ENCODE measurements at places on chromosomes 13 and 19. TPM values are rescaled to one million over a fixed set of nuclear protein-coding genes. Genes with fewer than 3 reads are reported as not detected.

F10 gene
- total RNA-seq = 4.9 TPM

GRCh38 chr13:34543836-34544235 lies 398.2 kb upstream of the NBEA start:
- H3K4me3 ChIP-seq = no peak overlapping the region
- no peak overlapping the region for H3K27ac ChIP-seq
- H3K4me1 ChIP-seq = no peaks in the 10 kb centered on the region
- no peaks in the 10 kb centered on the region for H3K27me3 ChIP-seq

- no peak overlapping the region for H3K4me3 ChIP-seq
- H3K4me1 ChIP-seq = no peaks in the 10 kb centered on the region
- no peak for DNase-seq
- peak overlapping the region; percentile 29 for H3K27ac ChIP-seq
Observed at GRCh38 chr13:92196591-92197256, 798.3 kb downstream of the GPC5 start.

DGKH gene
- 8.4 TPM for total RNA-seq

ABCA7 gene
- total RNA-seq = 9.4 TPM

RCBTB1 gene
- total RNA-seq = 29.1 TPM

DNA sequence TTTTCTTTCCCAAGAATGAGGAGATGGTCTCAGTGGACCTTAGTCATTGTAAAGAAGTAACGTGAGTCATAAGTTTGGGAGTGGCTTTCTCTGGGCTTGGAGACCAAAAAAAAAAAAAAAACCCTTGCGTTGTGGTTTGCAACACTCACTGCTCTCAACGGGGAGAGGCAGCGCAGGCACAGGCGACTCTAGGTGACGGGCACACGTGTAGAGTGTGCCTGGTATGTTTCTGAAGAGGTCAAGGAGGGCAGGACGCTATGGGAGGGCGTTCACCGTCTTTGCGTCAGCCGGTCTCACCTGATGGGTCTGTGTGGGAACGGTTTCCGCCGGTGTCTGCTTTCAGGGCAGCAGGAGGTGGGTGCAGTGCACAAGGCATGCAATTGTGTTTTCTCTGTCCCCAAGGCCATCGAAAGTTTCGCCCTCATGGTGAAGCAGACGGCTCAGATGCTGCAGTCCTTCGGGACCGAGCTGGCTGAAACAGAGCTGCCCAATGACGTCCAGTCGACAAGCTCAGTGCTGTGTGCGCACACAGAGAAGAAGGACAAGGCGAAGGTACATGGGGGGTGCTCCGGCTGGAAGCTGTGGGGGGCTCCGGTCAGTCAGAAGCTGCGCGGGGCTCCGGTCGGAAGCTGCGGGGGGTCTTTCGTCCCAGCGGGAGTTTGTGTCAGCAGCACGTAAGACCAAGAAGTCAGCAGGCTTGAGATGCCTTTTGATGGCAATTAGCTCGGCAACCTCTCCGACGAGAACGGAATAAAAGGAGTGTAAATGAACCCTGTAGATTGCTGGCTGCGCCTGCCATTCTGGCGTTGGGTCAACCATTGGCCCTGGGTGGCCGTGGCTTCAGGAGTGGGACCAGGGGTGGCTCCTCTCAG lies 40.8 kb upstream of the F7 start:
- no peak overlapping the region for H3K27ac ChIP-seq
- H3K27me3 ChIP-seq = no peaks in the 10 kb centered on the region

ZBTB45 gene
- total RNA-seq = 3.8 TPM

TEKTIP1 gene
- not detected for total RNA-seq

- peaks cover 31% of the 10 kb centered on the region for H3K4me1 ChIP-seq
- H3K27me3 ChIP-seq = peaks cover 95% of the 10 kb centered on the region
- no peaks in the 10 kb centered on the region for H3K36me3 ChIP-seq
- no peak overlapping the region for H3K27ac ChIP-seq
- no peak overlapping the region for H3K4me3 ChIP-seq
Observed at GRCh38 chr19:49422407-49423070, 702 bp downstream of the PTH2 start.

CPAMD8 gene
- total RNA-seq = 117 TPM

GRCh38 chr13:102035969-102036368 lies 365.9 kb downstream of the FGF14 start:
- H3K4me3 ChIP-seq = no peak overlapping the region
- DNase-seq = no peak
- H3K4me1 ChIP-seq = no peaks in the 10 kb centered on the region
- H3K27me3 ChIP-seq = no peaks in the 10 kb centered on the region

- no peaks in the 10 kb centered on the region for H3K27me3 ChIP-seq
- no peak overlapping the region for H3K27ac ChIP-seq
- H3K36me3 ChIP-seq = no peaks in the 10 kb centered on the region
- no peak for DNase-seq
Observed at GRCh38 chr13:24348797-24349515, 39.6 kb downstream of the C1QTNF9 start.

DNA sequence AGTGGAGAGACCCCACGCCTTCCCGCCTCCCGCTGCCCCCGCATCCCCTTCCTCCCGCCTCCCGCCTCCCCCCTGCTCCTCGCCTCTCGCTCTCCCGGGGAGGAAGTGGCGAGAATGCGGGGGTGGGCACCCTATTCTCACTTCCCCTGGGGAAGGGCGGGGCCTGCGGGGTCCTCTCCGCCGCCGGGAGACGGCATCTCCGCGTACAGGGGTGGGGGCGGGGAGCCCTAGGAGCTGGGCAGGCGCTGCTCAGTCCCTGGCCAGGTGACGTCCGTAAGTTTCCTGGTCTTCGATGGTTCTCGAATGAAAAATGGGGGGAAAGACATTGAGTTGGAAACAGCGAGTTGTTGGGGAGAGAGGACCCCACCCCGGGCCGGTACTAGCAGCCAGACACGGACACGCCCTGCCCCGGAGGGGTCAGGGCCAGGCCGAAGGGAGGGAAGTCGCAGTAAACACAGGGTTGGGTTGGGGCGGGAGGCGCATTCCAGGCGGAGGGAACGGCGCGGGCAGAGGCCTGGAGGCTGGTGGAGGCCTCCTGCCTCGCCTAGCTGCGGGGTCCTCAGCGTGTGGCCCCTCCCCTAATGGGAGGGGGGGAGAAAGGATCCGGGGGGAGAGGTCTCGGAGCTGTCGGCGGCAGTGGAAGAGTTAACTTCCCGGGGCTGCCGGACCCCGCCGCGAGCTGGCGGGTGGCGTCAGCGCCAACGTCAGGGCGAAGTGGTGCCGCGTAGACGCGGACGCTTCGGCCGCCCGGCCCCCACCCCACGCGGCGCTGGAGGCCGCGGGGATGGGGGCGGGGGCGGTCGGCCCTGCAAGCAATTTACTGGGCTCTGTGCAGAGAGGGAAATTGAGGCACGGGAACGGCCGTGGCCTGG lies 10.4 kb upstream of the JUND start:
- H3K4me3 ChIP-seq = peak overlapping the region; percentile 88
- peaks cover 52% of the 10 kb centered on the region for H3K4me1 ChIP-seq
- no peaks in the 10 kb centered on the region for H3K36me3 ChIP-seq
- peak overlapping the region; percentile 98 for H3K27ac ChIP-seq
- DNase-seq = no peak
- peaks cover 7% of the 10 kb centered on the region for H3K27me3 ChIP-seq

DNA sequence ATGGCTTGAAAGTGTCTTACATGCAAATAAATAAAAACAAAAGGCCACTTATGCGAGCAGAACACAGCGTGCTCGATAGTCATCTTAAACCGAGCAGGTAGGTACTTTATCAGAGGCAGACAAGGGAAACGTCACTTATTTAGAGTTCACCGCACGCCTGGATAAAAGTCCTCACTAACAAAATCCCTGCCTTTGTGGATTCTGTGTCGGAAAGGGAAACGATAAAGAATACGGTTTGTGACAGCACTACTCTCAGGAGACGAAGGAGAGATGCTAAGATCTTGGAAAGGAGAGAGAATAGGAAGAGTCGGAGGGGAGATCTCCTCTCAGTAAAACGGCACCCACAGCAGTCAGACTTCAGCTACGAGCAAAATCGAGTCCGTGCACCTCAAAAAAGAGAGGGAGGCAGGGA lies 581 bp downstream of the RCBTB1 start:
- H3K4me1 ChIP-seq = peaks cover 4% of the 10 kb centered on the region
- no peaks in the 10 kb centered on the region for H3K27me3 ChIP-seq
- DNase-seq = peak; percentile 43
- peak overlapping the region; percentile 57 for H3K27ac ChIP-seq
- H3K36me3 ChIP-seq = peaks cover 4% of the 10 kb centered on the region

ZNF57 gene
- total RNA-seq = 6.9 TPM

- no peaks in the 10 kb centered on the region for H3K4me1 ChIP-seq
- H3K27ac ChIP-seq = no peak within 1 kb of the TSS
- no peaks in the 10 kb centered on the region for H3K36me3 ChIP-seq
- H3K27me3 ChIP-seq = no peaks in the 10 kb centered on the region
- peak within 1 kb of the TSS; percentile 68 for H3K4me3 ChIP-seq
Observed at GRCh38 chr13:46211483-46212351, at the start of gene LRRC63. Gene LRRC63 (plus strand): TSS chr13:46211928. CDS start chr13:46213035, 1,107 bp downstream.

DNA sequence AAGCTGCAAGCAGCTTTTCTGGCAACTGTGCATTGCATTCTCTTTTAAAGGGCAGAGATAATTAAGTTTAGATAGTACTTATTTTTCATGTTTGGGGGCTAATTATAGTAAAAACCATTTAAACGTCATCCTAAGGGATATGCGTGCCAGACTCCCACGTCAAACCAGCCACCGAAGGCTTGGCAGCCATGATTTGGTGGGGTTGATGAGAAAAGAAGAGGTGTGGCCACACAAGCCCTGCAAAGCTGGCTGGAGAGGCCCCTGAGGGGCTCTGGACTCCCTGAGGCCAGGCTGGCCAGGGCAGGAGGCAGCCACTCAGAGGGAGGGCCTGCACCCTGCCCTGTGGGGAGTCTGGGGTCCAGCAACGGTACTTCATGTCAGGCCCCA lies 17.5 kb downstream of the PEPD start:
- H3K36me3 ChIP-seq = peaks cover 63% of the 10 kb centered on the region
- no peak overlapping the region for H3K4me3 ChIP-seq
- no peaks in the 10 kb centered on the region for H3K27me3 ChIP-seq
- peaks cover 33% of the 10 kb centered on the region for H3K4me1 ChIP-seq
- DNase-seq = no peak
- H3K27ac ChIP-seq = no peak overlapping the region

DNA sequence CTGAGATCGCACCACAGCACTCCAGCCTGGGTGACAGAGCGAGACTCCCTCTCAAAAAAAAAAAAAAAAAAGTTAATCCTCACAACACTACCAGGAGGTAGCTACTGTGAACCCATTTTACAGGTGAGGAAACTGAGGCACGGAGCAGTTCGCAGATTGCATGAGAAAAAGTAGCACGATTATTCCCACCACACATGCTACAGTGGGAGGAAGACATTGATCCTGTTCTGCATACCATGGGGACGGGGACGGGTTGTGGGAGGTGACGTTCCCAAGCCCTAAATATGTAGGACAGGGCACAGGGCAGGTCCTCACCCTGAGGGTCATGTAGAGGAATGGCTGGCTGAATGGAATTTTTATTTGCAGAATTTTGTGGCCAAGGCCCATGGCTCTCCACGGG lies 23.7 kb downstream of the CLEC17A start:
- H3K27ac ChIP-seq = no peak overlapping the region
- H3K27me3 ChIP-seq = no peaks in the 10 kb centered on the region
- no peak for DNase-seq
- H3K4me3 ChIP-seq = no peak overlapping the region
- H3K36me3 ChIP-seq = no peaks in the 10 kb centered on the region

DNA sequence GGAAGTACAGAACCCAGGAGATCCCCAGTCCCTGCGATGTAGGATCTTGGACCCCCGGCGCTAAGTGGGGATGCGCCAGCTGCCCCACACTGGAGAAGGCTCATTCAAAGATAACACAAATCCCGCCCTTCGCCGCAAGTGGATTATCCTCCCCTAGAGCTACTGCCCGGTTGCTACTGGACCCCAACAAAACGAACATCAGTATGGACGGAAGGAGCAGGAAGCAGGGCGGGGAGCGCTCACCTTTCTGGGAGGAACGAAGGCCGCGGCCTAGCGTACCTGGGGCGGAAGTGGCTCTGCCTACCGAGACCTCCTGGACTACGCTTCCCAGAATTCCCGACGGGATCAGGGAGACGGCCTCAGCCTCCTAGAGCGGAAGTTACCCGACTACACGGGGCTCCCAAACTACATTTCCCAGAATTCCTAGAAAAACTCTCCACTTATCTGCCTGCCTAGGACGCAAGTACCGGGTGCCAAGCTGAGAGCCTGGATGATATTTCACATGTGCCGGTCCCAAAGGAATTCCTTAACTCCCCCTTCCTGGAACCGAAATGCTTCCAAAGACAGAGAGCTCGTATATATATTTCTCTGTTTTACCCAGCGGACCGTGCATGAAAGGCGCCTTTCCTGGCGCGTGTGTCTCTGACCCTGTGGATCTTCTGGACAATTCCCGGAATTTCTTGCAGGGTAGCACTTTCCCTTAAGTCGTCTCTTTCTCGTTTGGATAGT lies at the start of gene ZNF112:
Gene ZNF112 (minus strand): TSS at position 298 of the 729 bp plus-strand sequence. CDS start 16,141 bp downstream, outside the sequence.
- H3K27ac ChIP-seq = no peak within 1 kb of the TSS
- H3K36me3 ChIP-seq = no peaks in the 10 kb centered on the region
- H3K4me3 ChIP-seq = peak within 1 kb of the TSS; percentile 80
- no peaks in the 10 kb centered on the region for H3K27me3 ChIP-seq
- DNase-seq = peak; percentile 99
- no peaks in the 10 kb centered on the region for H3K4me1 ChIP-seq

DNA sequence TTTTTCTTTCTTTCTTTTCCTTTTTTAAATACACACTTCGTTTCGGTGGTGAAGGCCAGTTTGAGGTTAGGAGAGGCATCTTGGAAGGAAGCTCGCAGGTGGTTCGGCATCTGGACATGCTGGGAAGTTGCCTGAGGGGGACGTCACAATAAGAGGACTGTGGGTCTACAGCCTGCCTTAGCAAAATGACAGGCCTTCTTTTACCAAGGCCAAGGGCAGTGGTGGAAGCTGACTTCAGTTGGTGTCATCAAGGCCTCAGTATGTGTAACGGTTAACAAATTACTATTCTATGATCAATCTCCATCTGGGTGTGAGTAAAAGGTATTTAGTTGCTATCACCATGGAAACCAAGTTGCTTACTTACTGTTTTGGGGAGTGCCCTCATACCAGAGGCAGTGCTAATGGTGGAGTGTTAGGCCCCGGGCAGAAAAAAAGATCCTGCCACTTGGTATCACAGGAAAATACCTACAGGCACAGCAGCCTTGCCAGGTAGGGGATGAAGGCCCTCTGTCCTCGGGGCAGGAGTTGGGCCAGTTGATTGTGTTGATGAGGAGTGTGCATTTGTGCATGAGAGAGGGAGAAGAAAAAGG lies 10.3 kb downstream of the ACTN4 start:
- peaks cover 11% of the 10 kb centered on the region for H3K36me3 ChIP-seq
- peak overlapping the region; percentile 87 for H3K27ac ChIP-seq
- H3K4me1 ChIP-seq = peaks cover 65% of the 10 kb centered on the region
- no peak overlapping the region for H3K4me3 ChIP-seq
- no peak for DNase-seq
- no peaks in the 10 kb centered on the region for H3K27me3 ChIP-seq

DNA sequence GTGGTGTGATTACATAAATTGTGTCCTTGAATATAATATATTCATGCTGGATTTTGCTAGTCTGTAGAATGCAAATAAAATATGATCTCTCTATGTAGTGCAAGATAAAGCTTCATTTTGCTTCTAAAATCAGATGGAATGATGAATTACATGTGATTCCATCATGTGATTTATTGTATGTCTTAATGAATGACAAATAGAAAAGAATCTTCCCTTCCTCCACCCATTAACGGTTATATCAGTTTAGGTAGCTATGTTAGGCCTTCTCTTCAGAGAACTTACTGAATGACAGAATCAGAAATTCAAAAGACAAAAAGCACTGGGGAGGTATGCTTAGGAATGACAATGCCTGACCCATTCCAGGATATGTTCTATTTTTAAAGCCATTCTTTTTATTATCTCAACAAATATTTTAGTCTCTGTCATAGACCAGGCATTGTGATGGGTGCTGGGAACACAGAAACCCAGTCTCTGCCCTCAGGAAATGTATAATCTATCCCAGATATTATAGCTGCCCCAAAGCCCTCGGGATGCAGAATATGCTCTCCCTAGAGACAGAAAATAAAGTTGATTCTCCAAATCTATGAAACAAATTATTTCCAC lies 90.6 kb downstream of the TEX26 start:
- no peaks in the 10 kb centered on the region for H3K27me3 ChIP-seq
- no peak overlapping the region for H3K4me3 ChIP-seq
- peaks cover 5% of the 10 kb centered on the region for H3K4me1 ChIP-seq
- H3K27ac ChIP-seq = no peak overlapping the region
- H3K36me3 ChIP-seq = no peaks in the 10 kb centered on the region

Measured in spinal cord (tissue), 10 donors.